ENCODE measurements at places on chromosomes 3 and 15.
A peak's percentile ranks its signal among the peaks of the same experiment; 100 is the strongest.

GRCh38 chr15:50798684-50799083 lies 33.2 kb upstream of the SPPL2A start:
- no peak for DNase-seq

GRCh38 chr3:18424729-18425640 lies at the start of gene SATB1:
TSS of gene SATB1 (minus strand) at chr3:18425339. CDS start at chr3:18420967, 4,372 bp downstream.
- peak; percentile 90 for DNase-seq

DNA sequence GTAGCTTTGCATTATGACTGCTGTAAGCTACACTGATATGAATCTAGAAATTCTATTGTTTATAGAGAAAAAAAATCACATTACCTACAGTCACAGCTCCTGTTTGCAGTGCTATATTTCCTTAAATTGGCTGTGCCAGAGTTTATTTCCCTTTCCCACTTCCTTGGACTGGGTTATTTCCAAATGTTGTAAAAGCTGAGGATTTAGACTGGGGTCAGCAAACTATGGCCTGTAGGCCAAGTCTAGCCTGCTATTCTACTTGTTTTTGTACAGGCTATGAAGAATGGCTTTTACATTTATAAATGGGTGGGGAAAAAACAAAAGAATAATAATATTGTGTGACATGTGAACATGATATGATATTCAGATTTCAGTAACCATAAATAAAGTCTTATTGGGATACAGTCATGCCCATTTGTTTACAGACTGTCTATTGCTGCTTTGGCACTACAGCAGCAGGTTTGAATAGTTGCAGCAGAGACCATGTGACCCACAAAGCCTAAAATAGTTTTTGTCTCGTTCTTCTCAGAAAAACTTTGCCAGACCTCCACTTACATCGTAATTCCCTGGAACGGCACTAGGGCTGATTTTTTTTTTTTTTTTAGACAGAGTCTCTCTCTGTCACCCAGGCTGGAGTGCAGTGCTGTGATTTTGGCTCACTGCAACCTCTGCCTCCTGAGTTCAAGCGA lies 7.8 kb downstream of the GLDN start:
- no peak for DNase-seq

- no peak for DNase-seq
These were observed 20.2 kb downstream of the ARNT2 start for GRCh38 chr15:80424381-80424780.

- DNase-seq, result no peak
These were observed 237.5 kb upstream of the IL12A start for GRCh38 chr3:159751146-159751545.

- no peak for DNase-seq
These were observed 18.3 kb upstream of the LAMP3 start for GRCh38 chr3:183180784-183181295.

DNA sequence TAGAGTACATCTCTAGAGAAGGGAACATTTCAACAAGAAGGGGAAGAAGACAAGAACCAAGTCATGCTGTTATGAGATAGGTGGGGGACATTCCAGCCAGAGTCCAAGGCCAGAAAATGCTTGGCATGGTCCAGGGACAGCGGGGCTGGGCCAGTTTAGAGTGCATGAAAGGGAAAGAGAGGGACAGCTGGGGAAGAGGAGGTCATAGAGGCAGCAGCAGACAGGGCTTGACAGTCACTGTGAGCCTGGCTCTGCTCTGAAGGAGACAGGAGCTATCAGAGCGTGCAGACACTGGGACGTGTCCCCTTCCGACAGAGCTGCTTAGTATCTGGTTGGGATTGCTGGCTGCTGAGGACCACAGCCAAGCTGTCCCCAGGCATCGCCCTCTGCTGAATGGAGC lies 35.7 kb upstream of the PRR20G start:
- DNase-seq, result no peak

GRCh38 chr3:40620151-40620550 lies 95.4 kb downstream of the ZNF621 start:
- DNase-seq, result no peak

GRCh38 chr3:140523600-140523999 lies 154.3 kb upstream of the TRIM42 start:
- DNase-seq, result no peak

DNA sequence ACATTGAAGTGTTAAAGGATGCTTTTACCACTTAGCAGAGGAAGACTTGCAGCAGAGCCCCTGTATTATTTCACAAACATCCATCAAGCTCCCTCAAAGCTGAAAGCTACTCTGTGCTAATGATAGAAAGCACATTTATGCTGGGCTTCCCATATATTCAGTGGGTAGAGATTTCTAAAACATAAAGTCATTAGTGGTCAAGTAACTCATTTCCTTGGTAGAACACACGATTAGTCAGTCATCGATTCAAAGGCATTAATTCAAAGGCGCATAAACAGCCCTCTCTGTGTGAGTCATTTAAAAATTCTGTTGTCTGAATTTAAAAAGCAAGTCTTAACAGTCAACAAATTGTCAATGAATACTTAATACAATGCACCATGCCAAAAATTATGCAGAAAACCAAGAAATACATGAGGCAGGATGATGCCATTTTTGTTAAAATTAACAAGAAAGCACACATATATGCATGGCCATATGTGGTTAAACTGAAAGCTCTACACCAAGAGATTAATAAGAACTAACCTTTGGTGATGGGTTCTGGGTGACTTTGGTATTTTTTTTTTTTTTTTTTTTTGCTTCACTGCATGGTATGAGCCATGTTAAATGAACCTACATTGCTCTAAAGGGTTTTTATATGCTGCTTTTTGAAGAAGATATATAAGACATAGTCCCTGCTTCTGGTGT lies 61.7 kb downstream of the LDHAL6B start:
- DNase-seq, result no peak

GRCh38 chr3:105758451-105758850 lies 110.4 kb downstream of the CBLB start:
- no peak for DNase-seq

DNA sequence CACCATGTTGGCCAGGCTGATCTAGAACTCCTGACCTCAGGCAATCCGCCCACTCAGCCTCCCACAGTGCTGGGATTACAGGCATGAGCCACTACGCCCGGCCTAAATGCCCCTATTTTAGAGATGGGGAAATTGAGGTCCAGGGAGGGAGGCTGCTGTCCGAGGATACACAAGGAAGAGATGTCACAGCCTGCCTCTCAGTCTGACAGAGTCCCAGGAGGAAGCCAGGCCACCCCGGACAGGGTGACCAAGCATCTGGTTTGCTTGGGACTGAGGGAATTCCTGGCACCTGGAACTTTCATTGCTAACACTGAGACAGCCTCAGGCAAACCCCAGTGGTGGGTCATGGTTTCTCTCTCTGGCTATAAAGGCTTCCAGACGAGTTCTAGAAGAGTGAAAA lies 30.6 kb upstream of the ADAMTS7 start:
- no peak for DNase-seq
